ENCODE measurements at places on chromosomes 3 and 15.

GRCh38 chr3:151085889-151086483 is 522 bp downstream of the MED12L start:
- DNase-seq = peak; percentile 39

- no peak for DNase-seq
Measured at GRCh38 chr3:65779390-65779789, 259.3 kb downstream of the MAGI1 start.

GRCh38 chr3:23288286-23288685 is 85.2 kb downstream of the UBE2E2 start:
- no peak for DNase-seq

GRCh38 chr15:100191161-100191560 is 150.6 kb downstream of the ADAMTS17 start:
- DNase-seq = peak; percentile 9

GRCh38 chr3:71997066-71997653 is 212.2 kb upstream of the PROK2 start:
- DNase-seq = no peak

- DNase-seq = no peak
Measured at GRCh38 chr3:78267235-78267634, 1227.3 kb downstream of the ROBO2 start.

DNA sequence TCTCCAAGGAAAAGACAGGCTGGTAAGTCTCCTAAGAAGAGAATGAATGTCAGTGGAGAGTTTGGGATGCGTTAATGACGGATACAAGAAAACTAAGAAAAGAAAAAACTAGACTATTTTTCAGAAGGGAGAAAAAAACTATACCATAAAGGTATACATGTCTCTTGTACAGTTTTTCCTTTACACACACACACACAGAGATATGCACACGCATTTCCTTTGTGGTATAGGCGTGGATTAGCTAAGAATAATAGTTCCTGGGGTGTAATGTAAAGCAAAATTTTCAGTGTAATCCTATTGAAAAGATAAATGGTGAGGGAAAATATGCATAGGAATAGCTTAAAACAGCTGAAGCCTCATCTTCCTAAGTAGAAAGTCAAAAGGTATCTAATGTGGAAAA is 36.3 kb downstream of the GABPB1 start:
- DNase-seq = no peak

DNA sequence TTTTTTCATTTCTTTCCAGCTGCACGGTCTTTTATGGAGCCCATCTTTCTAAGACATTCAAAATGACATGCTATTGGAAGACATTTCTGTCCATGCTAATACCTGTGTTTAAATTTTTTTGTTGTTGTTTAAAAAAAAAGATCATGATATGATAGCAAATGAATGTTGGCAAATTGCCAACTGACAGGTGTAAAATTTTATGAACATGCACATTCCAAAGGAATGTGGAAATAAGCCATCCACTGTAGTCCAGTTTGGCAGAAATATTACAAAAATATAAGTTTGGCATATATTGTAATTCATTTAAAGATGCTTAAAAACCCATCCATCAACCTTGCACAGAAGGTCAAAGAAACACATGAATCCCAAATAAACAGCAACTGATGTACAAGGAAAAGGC is 75.6 kb upstream of the WNT5A start:
- no peak for DNase-seq

DNA sequence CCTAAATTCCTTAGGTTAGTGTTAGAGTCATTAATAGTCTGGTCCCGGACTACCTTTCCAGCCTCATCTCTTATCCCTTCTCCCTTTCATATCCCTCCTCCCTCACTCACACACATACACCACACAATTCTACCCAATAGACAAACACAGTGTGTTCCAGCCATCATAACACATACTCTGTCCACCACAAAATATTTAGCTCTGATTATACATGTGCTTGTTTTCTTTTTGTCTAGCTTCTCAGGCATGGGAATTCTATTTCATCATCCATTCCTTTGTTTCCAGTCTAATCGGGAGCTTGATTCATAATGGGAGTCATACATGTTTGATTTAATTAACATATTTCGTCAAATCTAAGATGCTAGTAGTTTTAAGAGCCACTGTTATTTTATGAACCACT is 161.8 kb upstream of the BFSP2 start:
- DNase-seq = no peak

- DNase-seq = no peak
Measured at GRCh38 chr3:123883701-123884202, 380 bp downstream of the MYLK start.
